ENCODE measurements at places on chromosomes 12 and 14. TPM values are rescaled to one million over a fixed set of nuclear protein-coding genes. Genes with fewer than 3 reads are reported as not detected.

- DNase-seq = no peak
These were observed 29.9 kb downstream of the TSPAN9 start for GRCh38 chr12:3107071-3107583.

DNA sequence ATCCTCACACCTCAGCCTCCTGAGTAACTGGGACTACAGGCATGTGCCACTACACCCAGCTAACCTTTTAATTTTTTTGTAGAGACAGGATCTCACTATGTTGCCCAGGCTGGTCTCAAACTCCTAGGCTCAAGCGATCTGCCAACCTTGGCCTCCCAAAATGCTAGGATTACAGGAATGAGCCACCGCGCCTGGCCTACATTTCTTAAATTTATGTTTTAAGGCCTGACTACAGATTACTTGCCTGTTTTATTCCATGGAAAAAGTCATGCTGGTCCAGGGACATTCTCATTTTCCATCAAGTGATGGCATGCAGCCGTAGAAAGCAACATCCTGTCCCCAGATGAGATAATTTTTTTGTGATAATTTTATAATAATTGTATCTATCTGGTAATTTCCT lies 6.1 kb downstream of the CD9 start:
- no peak for DNase-seq

DNA sequence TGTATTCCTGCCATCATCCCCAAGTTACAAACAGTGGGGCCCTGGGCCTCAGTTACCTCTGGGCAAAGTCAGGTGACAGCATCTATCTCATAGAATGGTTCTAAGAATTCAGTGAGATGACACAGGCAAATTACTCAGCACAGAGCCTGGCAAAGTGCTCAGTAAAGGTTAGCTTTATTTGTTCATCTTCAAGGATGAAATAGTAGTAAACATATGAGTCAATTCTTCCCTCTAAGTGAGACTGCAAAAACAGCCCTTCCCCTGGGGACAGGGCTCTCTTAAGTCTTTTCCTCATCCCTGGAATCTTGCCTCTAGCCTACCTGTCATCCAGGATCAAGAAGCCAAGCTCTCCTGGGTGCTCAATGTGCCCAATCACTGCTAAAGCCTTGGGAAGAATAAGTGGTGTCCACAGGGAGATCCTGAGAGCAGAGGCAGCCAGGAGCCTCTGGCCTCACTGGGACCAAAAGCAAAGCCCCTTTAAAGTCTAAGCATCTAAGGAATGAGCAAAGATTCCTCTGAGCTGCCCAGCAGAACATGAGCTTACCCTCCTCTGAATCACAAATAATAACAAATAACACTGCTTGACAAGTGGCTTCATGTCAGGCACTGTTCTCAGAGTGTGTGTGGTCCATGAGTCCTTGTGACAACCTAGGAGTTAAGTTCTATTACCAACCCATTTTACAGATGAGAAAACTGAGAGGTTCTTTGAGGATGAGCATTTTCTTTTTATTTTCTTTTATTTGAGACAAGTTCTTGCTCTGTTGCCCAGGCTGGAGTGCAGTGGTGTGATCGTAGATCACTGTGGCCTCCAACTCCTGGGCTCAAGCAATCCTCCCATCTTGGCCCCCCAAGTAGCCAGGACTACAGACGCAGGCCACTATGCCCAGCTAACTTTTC lies 12.1 kb downstream of the NUAK1 start:
- DNase-seq = no peak

Gene PKP2
- total RNA-seq = 9.0 TPM

Gene LGMN
- total RNA-seq = 97.6 TPM
